Activated CD4-positive, alpha-beta T cell treated with anti-CD3 and anti-CD28 coated beads, Interleukin-2, amount 50 U/mL, for 24 hours (primary cell): ENCODE measurements at places on chromosomes 16 and 17.

DNA sequence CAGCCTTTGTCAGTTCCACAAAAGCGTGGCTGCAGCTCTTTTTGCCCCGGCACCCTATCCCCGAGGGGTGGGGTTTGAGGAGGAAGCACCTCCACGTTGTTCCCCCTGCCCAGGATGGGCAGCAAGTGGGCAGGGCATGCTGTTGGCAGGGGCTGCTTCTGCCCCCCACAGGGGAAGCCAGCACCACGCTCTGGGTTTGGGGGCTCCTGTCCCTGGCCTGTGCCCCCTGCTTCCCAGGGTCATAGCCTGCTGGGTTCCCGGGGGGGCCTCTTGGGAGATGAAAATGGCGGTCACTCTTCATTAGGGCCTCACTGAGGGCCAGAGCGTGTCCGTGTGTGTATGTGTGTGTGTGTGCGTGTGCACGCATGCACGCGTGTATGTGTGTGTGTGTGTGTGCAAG lies 22.8 kb downstream of the LASP1 start:
- no peak for DNase-seq

GRCh38 chr16:89864527-89864820 lies 8.9 kb upstream of the TCF25 start:
- DNase-seq, result no peak

GRCh38 chr17:70239391-70239826 lies 70.1 kb downstream of the KCNJ2 start:
- no peak for DNase-seq

- DNase-seq, result no peak
Observed at GRCh38 chr17:19553036-19553435, 19.4 kb downstream of the SLC47A1 start.

GRCh38 chr16:27729516-27730304 lies 179.8 kb downstream of the KATNIP start:
- no peak for DNase-seq

- DNase-seq, result no peak
Observed at GRCh38 chr16:23258919-23259237, 43.2 kb upstream of the SCNN1B start.

- DNase-seq, result peak; percentile 6
Observed at GRCh38 chr17:49910094-49910857, 58.7 kb upstream of the DLX4 start.

GRCh38 chr17:63571632-63572310 lies 21.5 kb downstream of the DCAF7 start:
- DNase-seq, result no peak

DNA sequence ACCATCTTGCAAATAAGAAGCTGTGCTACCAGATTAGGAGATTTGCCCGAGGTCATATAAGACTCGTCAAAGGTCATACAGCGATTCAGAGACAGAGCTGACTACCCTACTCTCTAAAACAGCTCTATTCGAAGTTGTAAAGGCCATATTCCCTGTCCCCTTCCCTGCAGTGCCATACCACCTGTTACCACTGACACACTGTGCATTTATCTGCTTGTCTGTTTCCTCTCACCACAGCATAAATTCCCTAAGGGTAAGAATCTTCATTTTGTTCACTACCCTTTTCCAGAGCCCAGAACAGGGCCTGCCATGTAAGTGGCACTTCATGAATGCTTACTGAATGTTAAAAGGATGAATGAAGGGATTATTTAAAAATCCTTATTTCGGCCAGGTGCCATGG lies 3.4 kb upstream of the KSR1 start:
- no peak for DNase-seq

DNA sequence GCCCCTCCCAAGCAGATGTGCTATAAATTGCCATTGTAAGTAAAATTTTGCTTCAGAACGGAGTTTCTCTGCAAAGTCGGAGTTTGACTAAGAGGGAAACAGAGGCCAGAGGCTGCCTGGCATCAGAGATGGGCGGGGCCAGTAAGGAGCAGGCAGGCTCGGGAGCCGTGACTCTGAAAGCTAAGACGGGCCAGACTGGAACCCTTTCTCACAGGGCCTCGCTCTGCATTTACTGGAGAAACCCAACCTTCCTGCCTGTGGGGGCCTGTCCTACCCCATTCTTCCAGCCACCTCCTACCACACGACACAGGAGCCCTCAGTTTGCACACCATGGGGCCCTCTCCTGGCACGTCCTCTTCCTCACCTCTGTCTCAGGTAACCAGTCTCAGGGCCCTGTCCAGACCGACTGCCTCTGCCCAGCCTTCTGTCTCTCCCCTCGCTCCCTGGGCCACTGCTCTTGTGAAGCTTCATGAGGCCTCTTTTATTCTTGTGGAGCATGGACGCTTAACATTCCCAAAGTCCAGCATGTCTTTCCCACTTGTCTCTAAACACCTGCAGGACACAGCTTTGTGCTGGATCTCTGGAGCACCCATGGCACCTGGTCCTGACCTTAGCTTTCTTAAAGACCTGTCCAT lies 48.4 kb upstream of the ACSF3 start:
- DNase-seq, result no peak

- no peak for DNase-seq
Observed at GRCh38 chr16:70759666-70760065, 41.3 kb downstream of the VAC14 start.

DNA sequence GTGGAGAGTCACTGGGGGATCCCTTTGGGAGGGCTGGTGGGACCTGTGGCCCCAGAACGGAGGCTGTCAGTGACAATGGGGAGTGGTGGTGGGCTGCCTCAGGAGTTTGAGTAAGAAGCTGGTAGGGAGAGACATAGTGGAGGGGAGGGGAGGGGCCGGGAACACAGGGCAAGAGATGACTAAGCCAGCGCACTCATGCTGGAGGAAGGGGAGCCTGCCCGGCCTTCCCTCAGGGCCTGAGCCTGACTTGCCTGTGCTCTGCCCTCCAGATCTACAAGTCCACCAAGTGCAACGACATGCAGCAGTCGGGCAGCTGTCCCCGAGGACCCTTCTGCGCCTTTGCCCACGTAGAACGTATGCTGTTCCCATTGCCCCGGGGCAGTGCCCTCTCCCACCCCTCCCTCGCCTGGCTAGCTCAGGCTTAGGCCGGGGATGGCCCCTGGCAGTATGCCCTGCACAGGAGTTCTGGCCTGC lies 29.3 kb downstream of the UNC13D start:
- no peak for DNase-seq

DNA sequence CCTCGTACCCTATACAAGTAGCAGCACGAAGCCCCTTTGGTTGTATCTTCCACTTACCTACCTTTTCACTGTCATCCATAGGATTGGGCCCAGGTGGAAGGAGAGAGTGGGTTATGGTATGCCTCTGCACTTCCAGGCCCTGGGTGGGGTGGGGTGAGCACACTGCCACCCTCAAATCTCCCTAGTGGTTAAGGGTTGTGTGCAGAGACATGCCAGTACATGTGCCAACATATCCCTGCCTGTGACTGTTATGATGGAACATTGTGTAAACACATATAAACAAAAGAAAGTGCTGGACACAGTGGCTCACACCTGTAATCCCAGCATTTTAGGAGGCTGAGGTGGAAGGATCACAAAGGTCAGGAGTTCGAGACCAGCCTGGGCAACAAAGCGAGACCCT lies 11.1 kb downstream of the HROB start:
- DNase-seq, result no peak

- no peak for DNase-seq
Observed at GRCh38 chr17:27810211-27810901, 10.0 kb upstream of the NOS2 start.

GRCh38 chr16:85667261-85667660 lies 21.5 kb downstream of the GINS2 start:
- no peak for DNase-seq

DNA sequence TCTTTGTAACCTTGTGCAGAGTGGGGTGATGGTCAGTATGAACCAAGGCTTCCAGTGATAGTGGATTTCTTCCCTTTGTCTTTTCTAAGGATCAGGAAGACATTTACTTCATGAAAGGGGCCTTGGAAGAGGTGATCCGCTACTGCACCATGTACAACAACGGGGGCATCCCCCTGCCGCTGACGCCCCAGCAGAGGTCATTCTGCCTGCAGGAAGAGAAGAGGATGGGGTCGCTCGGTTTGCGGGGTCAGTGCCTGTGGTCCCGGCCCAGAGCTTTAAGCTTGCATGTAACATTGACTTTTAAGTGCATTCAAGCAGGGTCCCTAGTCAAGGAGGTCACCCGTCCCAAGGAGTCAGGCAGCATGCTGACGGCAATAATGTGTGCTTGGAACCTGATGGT lies 56.0 kb downstream of the MEAK7 start:
- DNase-seq, result no peak

- DNase-seq, result no peak
Observed at GRCh38 chr16:57304169-57305061, 19.9 kb upstream of the PLLP start.

DNA sequence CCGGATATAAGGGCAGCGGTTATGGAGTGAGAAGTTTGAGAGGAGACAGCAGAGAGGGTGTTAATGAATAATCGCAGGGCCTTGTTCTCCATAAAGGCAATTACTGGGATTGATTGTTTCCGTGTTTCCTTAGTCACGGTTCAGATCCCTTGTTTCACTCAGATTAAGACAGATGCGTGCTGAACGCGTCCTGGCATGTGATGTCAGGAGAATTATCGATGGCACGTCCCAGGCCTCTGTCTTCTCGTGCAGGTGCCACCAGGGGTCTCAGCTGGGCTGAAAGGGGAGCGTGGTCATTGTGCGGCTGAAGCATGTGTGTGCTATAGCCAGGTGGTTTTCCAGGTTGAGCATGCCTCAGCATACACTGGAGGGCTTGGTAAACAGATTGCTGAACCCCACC lies 142.4 kb upstream of the NOL11 start:
- no peak for DNase-seq

DNA sequence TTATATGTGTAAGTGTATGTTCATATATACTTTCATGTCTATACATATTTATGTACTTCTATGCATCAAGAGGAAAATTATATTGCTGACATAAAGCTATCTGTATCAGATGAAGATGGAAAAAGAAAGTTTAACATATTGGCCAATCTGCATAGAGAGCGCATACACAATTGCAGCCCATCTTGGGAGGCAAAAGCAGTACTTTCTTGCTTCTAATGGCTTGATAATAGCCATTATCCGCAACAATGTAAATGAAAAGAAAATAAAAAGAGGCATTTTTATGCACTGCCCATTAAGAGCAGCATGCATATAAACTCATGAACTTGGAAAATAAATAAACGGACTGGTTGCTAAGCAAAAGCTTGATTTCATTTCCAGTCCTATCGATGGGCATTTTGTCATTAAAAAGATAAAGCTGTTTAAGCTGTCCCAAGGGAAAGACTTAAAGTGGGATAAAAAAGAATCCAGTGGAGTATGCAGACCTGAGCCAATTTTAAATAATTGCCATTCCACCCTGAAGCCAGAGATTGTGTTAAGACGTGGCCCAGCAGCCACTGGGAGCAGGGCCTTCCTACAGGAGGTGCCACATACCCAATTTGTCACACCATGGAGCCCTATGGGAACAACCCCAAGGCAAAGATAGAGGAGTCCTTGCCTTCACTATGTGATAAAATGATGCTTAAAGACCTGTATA lies 183.6 kb upstream of the CDH11 start:
- DNase-seq, result no peak

DNA sequence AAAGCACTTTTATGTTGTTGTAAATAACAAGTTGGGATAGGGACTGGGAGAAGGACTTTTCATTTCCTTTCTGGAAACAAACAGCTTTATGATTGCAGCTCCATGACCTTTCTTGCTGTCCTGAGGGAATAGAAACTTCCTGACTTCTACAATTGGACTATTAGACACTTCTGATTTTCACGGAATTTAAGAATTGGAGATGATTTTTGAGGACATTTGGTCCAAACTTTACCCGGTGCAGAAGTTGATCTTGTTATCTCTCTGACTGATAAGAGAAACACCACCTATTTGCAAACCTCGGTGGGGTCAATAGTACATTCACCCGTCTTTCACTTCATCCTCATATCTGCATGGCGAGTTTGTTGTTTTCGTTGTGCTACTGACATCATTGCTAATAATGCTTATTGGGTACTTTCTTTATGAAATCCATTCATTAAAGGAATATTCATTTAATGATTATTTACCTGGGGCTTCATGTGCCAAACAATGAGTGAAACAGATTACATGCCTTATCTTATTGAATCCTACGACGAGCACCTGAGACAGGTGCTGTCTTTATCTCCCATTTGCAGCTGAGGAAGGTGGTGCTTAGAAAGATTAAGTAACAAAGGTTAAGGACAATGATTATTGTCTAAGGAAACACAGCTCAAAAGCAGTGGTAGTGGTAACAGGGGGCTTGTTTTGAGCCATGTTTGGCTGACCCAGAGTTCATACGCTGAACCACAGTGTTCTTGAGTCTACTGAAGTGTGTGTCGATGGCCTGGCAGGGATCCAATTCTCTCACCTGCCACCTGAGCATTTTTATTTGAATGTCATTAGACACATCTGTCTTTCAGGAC lies 176.9 kb upstream of the FAM20A start:
- DNase-seq, result no peak

GRCh38 chr17:43831633-43832032 lies 1.3 kb downstream of the MPP3 start:
- DNase-seq, result no peak

GRCh38 chr17:32943647-32944191 lies 15.8 kb downstream of the TMEM98 start:
- DNase-seq, result no peak

GRCh38 chr17:77769215-77769614 lies 189.3 kb upstream of the TNRC6C start:
- no peak for DNase-seq

DNA sequence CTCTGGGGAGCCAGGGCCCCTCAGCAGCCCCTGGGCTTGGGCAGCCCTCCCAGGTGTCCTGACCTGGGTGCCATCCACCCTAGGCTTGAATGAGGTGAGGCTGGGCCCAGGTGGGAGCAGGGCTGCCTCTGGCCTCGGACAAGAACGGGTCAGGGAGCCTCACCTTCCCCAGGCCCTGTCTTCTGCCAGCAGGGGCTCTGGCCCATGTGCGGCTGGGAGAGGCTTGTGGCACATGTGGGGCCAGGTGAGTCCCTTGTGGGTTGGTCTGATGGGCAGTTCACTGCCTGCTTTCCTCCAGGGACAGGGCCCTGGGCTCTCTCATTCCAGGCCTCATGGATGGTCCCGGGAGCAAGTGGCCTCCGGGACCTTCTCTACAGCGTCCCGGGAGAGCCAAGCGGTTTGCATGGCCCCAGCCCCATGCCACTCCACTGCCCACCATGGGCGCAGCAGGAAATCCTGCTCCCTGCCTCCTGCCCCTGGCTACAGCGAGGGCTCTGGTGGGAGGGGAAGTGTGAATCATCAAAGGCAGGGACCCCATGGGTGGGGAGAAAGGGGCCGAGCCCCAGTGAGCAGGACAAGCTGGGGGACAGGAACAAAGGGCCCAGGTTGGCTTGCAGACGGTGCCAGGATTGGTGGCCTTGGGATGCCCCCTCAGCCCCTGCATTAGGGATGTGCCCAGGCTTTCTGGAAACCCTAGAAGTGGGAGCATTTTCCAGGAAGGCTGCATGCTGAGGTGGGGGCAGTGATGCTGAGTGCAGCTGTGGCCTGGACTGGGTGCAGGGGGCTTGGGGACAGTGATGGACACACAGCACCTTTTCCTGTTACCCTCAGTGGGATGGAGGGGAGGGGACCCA lies 12.2 kb downstream of the VASN start:
- DNase-seq, result no peak

DNA sequence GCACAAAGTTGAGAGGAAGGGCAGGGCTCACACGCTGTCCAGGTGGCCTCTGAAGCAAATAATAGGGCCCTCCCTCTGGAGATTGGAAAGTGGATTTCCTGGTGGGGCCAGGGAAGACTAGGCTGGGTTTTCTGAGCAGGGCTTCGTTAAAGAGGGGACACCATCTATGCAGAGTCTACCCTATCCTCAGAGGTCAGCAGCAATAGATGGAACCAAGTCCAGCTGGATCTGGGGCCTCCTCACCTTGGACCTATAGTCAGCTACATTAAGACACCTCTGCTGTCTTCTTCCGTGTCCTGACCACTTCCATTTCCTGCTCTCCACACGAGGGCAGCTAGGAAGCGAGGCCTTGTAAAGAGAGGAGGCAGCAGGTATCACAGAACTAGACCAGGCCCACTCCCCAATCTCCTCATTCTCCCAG lies 14.7 kb upstream of the ST6GALNAC1 start:
- no peak for DNase-seq
